Cortex of kidney (tissue), 1 donor: ENCODE measurements at places on chromosomes 5 and 9.
A peak's percentile ranks its signal among the peaks of the same experiment; 100 is the strongest.

DNA sequence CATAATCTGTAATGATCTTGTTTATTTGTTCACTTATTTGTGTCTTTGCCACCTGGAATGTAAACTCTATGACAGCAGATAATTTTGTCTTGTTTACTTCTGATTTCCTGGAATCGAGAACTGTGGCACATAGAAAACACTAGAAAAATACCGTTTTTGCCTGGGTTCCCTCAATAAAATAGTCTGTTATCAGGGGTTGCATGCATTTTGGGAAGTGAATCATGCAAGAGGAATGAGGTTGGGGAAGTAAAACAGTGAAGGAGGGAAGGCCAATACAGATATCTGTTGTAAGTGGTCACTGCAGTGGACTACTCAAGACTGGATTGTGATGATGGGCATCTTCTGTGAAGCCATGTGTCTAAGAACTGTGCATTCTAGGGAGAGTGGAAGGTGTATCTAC lies 45.2 kb upstream of the IL6ST start:
- DNase-seq: no peak

- no peak for DNase-seq
Observed at GRCh38 chr9:109311731-109312130, 9.1 kb downstream of the EPB41L4B start.

- DNase-seq: no peak
Observed at GRCh38 chr5:171628633-171628974, 157.0 kb upstream of the SMIM23 start.

DNA sequence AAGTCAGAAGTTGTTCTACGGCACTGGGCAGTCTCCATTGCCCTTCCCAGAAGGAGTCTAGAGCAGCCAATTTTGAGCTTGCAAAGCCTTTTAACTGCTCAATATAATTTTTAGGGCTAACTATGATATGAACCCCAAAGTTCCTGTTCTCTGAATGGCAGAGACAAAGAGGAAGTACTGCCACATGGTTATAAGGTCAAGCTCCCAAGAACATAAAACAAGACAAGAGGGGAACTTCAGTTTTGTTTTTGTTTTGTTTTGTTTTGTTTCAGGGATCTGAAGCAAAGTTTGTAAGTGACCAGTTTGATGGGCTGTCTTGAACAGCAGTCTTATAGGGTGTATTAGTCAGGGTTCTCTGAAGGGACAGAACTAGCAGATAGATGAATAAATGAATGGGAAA lies 11.9 kb upstream of the SMC2 start:
- DNase-seq: no peak

DNA sequence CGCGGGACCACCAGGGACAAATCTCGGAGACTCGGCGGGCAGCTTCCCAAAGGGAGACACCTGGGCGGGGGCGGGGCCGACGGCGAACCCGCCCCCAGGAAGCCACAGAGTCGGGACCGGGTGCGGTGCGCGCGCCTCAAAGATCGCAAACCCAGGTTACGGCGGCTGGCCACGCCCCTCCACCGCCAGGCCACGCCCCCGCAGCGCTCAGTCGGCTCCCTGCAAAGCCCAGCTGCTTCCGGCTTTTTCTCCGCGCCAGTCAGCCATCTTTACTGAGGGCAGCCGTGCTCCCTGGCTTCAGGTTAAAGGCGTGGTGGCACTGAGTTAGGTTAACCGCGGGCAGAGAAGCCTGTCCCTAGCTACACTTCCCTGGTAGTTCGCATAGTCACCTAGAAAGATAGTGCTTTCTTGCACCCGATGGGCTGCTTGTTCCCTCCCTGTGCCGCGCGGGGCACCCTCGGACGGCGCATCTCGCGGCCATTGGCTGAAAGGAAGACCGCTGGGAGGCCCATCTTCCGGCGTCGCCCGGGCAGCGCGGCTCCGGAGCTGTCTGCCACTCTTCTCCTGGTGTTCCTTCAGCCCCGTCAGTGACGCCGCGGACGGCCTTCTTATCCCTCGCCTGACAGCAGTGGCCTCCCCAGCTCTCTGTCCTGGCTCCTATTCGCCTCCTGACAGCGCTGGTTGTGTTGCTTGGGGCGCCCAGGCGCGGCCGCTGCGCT lies at the start of gene TBC1D2:
TBC1D2 (minus strand) TSS at position 72 of the 719 bp plus-strand sequence. CDS start 108 bp downstream, outside the sequence.
- DNase-seq: peak; percentile 73

GRCh38 chr5:33297760-33298216 lies 143.0 kb upstream of the TARS1 start:
- DNase-seq: no peak

DNA sequence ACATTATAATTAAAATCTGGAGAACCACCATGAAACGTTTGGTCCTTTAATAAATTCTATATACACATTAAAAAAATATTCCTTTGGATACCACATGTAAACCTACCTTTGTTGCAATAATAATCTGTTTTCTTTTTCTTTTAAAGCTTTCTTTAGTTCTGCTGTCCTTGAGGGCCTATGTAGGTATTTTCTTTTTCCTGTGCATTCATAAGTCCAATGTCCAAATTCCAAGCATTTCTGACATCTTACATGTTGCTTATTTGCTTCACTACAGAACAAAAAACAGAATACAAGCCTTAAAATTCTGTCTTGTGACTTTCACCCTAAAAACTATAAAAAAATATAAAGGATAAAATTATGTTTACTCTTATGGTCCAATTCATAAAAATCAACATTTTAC lies 19.7 kb downstream of the ZCCHC10 start:
- DNase-seq: no peak

DNA sequence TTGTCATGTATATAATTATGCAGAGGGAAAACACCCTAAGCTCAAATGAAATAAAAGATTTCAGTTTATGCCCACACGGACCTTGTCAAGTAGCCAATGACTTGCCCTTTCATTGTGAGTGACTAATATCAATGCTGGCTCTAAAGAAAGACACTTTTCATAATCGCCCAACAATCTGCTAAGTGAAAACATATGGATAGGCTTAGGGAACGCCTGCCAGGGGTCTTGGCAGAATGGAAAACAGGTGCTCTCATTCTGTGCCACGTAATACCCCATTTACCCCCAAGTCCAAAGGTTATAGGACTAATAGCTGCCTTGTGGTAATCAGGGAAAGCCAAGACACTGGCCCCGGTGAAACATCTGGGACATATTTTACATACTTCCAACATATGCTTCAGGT lies 157.7 kb downstream of the SLF1 start:
- DNase-seq: no peak

- no peak for DNase-seq
Observed at GRCh38 chr9:70947086-70947485, 174.3 kb downstream of the TRPM3 start.

DNA sequence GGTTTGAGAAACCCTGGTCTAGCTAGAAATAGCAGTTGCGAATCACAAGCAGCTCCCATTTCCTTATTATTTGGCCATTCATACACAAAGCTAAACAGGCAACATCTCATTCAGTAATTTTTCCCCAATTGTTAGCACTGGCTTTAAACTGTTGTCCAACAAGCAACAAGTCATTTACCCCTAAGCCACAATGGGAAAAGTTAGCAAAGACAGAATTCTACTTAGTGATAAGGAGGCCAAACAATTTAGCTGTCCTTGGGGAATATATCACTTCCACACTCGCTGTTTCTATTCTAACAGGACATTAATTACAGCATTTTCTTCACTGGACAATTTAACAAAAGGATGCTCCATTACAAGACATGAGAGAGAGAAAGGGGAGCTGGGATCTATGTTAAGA lies 2.8 kb downstream of the MYO10 start:
- no peak for DNase-seq

DNA sequence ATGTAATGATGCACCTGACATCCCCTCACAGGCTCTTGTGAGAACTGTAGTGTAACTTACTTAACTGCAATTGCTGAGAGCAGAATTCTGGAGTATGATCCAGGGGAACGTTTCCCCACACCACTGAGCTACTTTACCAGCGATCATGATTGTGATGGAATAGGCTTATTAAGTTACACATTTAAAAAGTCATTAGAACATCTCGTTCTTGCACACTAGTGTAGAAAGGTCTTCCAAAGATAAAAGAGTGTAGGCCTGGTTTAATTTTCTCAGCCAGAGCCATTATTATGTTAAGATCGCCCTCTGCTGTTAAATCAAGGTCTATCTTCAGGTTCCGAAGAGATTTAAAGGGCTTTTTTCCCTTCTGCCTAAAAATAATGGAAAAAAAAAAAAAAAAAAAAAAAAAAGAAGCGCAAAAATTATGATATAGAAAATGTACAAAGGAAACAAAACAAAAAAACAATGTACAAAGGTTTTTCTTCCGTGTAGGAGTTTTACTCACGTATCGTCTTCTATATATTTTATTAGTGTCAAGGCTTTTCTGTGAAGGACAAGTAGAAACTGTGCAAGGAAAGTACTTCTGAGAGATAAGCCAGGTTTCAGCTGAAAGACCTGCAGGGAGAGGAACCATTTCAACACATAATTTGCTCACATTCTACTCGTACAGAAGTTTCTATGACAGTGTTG lies 18.6 kb upstream of the MOB3B start:
- no peak for DNase-seq

DNA sequence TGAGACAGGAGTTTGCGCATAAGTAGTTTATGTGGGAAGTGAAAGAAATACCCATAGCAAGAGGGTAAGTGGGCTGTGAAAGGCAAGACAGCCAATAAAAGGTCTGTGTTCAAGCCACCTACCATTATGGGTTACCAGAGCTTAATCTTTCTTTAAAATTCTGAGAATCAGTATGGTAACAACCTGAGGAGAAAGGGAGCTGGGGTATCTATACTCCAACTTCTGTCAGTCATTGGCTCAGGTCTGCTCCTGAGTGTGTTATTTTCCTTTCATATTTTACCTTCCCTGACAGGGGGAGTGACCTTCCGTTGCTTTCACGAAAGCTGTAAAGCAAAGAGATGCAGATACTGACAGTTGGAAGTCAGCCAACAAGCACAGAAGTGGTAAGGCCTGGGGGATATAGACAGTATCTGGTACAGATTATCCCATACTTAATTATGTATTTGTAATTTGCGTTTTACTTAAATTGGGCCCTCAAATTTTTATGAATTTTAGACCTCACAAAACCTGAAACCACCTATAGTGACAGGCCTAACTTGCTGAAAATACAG lies 233.4 kb downstream of the RAB3C start:
- DNase-seq: no peak

DNA sequence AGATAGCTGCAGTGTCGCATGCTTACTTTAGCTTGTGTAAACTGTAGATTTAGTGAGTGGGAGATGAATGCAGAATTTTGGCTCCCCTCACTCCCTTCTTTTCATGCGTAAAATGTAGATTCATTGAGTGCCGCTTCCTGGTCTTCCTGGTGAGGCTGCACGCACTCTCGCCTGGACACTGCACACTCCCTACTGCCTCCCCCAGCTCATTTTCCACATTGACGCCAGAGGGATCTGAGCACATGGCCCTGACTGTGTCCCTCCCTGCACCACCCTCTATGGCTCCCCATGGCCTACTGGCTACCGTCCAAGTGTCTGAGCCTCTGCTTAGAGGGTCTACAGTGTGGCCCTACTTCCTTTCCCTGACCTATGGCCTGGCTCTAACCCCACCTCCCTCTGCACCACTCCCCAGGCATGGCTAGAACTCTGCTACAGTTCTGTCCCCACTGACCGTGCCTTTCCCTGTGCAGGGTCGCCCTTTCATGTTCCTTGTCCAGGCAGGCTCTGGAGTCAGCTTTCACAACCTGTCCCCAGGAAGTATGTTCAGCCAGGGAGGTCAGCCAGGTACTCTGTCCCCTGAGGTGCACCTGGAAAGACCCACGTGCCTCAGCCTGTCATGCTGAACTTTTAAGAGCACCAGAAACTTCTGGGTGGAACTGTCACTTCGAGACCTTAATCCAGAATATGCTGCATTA lies 160.6 kb downstream of the COL23A1 start:
- DNase-seq: no peak

DNA sequence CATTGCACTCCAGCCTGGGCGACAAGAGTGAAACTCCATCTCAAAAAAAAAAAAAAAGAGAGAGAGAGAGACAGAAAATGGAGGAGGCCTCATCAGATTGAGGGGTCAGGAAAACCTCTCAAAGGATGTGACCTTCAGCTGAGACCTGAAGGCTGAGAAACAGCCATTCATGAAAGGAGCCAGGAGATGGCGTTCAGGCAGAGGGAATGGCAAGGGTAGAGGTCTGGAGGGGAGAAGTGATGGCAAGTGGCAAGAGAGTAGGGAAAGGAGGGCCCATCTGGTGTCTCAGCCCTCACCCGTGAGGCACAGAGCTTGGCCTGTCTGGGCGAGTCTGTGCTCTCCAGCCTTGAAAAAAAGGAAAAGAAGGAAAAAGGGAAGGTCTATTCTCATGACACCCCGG lies 17.0 kb downstream of the CAMK2A start:
- DNase-seq: no peak

- no peak for DNase-seq
Observed at GRCh38 chr5:126003309-126003708, 419.9 kb upstream of the GRAMD2B start.

DNA sequence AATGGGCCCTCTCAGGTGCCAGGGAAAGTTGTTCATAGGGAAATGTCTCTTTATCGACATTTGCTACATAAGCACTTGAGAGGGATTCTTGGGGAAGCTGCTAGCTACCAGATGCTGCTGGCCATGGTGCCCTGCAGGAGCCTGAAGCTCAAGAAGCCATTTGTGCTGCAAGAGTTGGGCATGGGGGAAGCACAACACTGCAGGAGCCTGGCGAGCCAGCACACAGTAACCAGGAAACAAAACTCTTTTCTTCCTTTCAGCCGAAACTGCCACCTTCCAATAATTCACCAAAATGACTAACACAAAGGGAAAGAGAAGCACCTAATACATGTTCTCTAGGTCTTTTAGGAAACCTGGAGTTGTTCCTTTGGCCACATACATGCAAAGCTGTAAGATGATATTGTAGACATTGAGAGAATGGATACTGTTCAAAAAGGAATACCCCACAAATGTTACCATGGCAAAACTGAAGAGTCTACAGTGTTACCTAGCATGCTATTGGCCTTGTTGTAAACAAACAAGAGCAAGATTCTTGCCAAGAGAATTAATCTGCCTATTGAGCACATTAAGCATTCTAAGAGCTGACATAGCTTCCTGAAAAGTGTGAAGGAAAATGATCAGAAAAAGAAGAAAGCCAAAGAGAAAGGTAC lies 26.1 kb upstream of the LARP1 start:
- DNase-seq: no peak

- no peak for DNase-seq
Observed at GRCh38 chr9:131799177-131799823, 59.4 kb upstream of the RAPGEF1 start.

DNA sequence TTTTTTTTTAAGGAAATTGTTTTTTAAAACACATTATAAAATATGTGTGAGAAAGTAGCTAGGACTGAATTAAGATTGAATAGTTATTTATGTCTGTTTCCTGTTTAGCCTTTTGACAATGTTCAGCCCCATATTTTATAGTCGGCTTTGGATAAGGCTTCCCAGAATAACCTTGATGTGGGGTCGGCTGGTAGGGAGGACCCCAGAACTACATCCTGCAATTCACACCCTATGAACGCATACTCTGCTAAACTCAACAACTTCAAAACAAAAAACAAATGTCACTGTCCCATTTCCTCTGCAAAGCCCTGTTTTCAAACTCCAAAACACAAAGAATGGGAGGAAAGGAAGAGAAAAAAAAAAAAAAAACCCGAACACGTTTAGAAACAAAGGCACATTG lies 63.1 kb downstream of the ARL15 start:
- no peak for DNase-seq

DNA sequence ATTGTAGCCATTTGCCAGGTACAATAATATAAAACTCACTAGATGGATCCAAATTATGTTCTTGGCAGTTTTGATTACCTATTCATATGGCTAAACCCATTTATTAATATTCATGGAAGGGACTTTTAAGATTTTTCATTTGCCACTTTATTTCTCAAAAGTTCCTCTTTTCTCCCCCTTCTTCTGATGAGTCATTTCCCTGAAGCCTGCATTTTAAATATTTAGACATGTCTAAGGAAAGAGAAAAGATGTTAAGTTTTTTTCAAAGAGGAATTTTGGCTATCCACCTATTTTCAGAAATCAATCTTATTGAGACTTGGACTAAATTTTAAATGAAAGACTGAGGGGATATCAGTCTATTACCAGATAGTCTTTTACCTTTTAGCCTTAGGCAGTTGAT lies 1189.4 kb downstream of the EFNA5 start:
- DNase-seq: no peak
